MG63 (cell line): ENCODE measurements at places on chromosomes 11 and 22.

DNA sequence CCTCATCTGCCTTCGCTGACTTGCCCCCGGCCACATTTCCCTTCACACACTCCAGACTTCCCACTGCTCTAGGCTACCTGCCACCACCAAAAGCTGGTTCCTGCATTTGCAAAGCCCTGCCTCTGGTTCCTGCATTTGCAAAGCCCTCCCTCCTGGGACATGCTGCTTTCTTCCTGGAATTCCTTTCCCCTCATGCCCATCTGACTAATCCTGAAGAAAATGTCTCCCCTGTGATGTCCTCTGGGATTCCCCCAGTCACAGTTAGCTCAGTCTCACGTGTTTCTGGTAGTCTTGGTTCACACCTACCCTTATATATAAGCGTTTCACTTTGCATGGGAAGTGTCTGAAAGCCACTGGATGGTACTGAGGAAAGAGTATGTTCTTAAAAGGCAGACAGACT lies 206.9 kb downstream of the DBX1 start:
- DNase-seq = no peak

GRCh38 chr22:37126882-37127281 lies 17.4 kb upstream of the TMPRSS6 start:
- DNase-seq = no peak

DNA sequence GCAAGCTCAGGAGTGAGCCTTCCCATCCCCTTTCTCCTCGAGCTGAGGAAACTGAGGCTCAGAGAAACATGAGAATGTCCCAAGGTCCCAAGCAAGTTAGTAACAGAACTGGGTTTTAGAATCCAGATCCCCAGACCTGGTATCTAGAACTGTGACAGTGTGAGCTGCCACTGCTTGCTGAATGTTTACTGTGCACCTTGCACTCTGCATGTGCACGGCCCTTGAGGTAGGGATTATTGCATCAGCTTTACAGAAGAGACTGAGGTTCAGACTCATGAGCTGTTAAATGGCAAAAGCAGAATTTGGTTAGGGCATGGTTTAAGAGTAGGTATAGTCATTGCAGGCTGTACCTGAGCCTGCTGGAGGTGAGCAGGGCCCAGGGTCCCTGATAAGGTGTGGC lies 3.8 kb upstream of the MPPED1 start:
- DNase-seq = no peak

GRCh38 chr11:75155570-75156422 lies 4.9 kb downstream of the SLCO2B1 start:
- no peak for DNase-seq

DNA sequence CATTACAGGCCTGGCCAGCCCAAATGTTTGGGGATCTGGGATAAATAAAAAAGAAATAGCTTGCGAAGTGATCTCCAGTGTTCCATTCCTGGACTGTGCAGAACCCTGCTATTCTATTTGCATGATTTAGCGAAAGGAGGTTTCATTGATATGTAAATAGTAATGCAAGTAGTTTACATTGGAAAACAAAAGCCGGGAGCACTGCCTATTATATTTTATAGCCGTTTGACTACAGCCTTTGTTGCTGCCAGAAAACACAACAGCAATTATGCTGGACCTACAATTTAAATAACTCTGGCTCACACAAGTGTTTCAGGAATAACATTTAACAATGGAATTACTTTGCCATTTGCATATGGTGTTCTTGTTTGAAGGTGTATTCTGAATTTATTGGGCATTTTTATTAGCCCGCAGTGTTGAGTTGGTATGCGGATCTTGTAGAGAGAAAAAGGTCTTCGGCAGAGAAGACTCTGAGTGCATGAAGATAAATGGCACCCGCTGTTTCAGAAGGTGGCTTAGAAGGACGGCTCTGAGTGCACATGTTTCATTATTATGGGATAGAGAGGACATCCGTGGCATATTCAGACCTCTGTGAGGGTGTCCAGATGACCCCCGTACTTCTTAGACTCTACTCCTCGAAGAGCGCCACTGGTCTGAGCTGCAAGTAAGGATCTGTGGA lies 315.0 kb downstream of the BRD1 start:
- no peak for DNase-seq

- DNase-seq = no peak
These were observed 290.2 kb downstream of the ETS1 start for GRCh38 chr11:128297091-128297651.

DNA sequence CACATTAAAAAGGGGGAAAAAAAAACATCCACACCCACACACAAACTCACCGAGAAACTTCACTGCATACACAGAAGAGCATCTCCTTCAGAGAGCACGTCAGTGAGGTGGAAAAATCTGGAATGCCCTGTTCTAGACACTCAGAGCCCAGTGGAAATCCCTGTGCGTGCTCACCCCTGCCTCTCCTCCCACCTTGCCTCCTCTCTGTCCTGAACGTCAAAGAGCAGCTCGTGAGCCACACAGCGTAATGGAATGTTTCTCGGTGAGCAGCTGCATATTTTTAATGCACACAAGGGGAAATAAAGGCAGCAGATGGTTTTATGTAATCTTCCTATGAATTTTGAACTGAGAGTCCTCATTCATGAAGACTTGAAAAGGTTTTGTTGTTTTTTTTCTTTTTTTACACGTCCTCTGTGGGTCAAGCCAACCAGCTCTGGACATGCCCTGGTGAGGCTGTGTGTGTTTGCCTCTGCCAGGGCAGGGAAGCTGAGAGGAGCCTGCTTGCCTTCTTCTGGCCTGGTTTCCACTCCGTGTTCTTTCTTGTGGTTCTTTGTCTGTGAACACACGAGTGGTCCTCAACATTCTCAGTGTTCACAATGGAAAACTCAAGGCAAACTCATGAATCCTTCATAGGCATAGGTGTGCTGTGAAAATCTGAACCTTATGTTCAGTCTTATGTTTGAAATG lies 219.2 kb downstream of the TENM4 start:
- DNase-seq = no peak

GRCh38 chr22:24409707-24410106 lies 17.7 kb upstream of the ADORA2A start:
- no peak for DNase-seq

GRCh38 chr11:72350752-72351151 lies 83.6 kb downstream of the CLPB start:
- DNase-seq = no peak

DNA sequence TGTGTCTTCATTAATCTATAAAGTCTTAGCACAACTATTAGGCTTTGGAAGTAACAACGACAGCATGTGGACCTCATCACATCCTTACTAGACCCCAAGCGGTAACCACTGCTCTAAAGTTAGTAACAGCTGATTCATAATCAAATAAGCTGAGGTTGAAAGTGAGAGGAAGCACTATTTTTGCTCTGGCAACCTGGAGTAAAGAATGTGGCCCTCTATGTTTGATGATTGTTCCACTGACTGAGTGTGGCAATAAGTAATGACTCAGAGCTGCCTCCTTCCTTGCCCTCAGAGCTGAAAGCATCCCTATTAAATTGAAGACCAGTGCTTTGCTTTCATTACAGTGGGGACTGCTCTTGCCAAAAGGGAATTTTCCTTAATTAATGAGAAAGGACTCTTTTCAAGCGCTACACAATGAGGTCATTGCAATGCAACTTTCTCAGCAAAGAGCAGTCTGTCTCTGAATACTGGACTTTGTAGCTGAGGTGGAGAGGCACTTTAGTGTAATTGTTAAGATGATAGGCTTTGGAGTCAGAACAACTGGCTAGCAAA lies 906.1 kb upstream of the RAG2 start:
- DNase-seq = peak; percentile 48

GRCh38 chr11:86955361-86956120 lies at the start of gene FZD4:
Gene FZD4 (minus strand): TSS chr11:86955395. CDS start chr11:86955085, 310 bp downstream.
- DNase-seq = peak; percentile 90

GRCh38 chr11:84089072-84090057 lies 803.2 kb upstream of the CCDC90B start:
- no peak for DNase-seq

- DNase-seq = no peak
These were observed 1408.4 kb upstream of the TENM4 start for GRCh38 chr11:80849253-80849652.

DNA sequence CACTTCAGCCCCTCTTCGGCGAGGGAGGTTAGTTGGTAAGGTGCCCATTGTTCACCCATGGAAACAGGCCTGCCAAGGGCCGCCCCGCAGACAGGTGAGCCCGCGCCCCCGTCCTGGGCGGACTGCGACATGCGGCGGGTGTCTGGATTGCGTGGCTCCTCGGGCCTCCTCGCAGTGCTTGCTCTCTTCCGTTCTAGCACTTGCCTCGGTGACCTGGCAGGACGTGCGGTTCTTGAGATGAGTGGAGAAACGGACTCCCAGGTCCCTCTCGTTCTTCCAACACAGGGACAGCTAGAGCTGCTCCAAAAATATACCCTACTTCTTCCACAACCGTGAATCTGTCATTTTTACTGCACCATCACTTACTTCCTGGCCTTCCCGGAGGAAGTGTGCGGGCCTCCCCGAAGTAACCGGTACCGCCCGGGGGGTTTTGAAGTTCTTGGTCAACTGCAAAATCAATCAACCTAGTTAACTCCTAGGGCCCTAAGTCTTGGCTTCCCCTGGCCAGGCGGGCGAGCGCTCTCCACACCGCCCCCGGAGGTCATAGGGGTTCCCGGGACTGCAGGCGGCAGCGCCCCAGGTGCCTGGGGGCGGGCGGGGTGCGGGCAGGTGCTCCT lies 745 bp upstream of the ZBTB44 start:
- no peak for DNase-seq

GRCh38 chr11:64772303-64773018 lies 5.9 kb downstream of the SF1 start:
- no peak for DNase-seq

- DNase-seq = no peak
These were observed 30.8 kb downstream of the MPPED1 start for GRCh38 chr22:43442386-43443151.

DNA sequence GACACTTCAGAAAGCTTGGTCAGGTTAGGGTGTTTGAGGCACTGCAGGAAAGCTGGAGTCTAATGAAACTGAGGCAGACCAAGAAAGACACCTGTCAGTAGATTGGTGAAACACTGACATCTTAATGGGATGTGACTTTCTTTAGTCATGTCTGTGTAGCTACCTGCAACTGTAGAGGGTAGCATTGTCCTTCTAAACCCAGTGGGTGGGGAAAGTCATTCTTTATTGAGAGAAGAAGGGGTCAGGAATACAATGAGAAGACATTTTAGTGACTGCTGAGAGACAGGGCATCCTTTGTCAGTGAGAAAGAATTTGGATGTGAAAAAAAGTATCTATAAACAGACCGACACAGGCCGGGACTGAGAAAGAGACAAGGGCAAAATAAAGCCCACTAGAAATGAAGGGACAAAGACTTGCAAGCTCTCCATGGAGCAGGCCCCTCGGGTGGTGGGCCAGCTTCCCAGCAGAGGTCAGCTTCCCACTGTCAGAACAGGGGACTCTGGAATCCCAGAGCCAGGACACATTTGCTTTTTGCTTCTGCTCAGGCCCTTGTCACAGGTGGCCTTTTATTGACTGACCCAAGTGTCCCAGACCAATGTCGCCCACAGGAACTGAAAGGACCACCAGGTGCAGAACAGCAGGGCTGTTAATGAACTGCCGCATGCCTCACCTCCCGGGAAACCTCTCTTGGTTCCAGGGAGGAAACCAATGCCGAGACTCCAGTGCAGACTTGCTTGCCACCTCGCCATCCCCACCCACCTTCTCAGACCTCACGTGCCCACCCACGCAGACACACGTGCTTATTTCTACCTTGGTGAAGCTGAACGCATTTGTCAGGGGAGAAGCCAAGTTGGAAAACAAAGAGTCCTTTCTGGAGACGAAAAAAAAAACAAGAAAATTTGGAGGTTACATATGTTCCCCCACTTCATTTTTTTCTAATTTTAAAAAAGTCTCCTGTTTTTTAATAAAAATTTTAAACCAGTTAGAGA lies 212.8 kb downstream of the TENM4 start:
- no peak for DNase-seq

- no peak for DNase-seq
These were observed 287.4 kb downstream of the BRD1 start for GRCh38 chr22:49540084-49540912.

GRCh38 chr11:67301313-67301921 lies 1.9 kb upstream of the SSH3 start:
- DNase-seq = no peak

DNA sequence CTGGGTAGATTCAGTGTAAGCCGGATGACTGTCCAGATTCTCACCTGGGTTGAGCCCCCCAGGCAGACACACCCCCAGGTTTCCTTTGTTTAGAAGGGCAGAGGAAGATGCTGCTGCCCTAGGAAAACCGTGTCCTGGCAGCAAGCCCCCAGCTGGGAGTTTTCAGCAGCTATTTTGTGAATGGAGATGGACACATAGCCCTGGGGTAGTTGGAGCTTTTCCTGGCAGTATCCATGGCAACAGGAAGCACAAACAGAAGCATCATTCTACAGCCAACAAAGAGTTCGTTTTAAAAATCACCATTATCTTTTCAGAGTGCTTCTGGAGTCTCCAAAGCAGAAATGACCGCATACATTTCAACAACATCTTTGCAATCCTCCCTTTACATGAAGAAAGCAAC lies 245.5 kb downstream of the BRD1 start:
- no peak for DNase-seq

DNA sequence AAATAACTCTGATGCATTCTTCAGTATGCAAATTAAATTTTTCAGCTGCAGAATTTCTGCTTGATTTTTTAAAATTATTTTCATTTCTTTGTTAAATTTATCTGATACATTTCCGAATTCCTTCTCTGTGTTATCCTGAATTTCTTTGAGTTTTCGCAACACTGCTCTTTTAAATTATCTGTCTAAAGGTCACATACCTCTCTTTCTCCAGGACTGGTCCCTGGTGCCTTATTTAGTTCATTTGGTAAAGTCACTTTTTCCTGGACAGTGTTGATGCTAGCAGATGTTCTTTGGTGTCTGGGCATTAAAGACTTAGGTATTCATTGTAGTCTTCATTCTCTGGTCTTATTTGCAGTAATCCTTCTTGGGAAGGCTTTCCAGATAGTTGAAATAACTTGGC lies 577.4 kb upstream of the LUZP2 start:
- no peak for DNase-seq

- no peak for DNase-seq
These were observed 4.4 kb downstream of the HINFP start for GRCh38 chr11:119125821-119126220.
